ENCODE measurements at places on chromosomes 1 and 21. TPM values are rescaled to one million over a fixed set of nuclear protein-coding genes. Genes with fewer than 3 reads are reported as not detected.

Gene GRIK1
- 0.97 TPM for polyA plus RNA-seq

DNA sequence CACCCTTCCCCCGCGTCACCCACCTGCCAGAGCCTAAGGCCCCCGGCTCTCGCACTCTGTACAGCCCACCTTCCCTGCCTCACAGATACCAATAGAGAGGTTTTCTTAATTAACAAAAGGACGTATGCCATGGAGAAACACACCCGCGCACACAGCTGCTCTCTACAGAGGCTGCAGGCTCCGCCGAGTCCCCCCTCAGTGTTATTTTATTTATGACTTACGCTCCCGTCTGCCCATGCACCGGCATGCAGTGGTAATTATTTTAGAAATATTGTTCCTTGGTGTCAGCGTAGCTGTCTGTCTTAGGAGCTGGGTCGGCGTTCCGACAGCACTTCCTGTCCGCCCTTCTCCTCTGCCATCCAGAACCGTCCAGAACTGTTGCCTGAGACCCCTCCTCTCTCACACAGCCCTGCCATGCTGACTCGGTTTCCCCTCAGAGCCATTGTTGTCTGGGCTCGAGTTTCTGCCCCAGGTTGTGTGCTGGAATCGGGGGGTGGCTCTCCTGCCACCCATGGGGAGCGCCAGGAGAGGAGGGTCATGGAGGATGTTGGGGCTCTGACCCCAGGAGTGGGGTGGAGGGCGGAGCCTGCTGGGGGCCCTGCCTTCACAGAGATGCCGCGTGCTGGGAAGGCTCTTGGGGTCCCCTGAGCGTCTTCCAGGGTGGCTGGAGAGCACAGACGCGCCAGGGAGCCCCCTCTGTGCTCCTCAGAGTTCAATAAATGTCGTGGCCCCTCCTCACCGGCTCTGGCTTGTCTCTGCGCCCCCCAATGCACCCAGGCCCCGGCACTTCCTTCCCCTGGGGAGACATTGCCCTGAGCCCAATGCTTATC, 39.6 kb upstream of the COL6A1 start:
- no peak for DNase-seq

GRCh38 chr1:45892068-45892785, 88.8 kb downstream of the MAST2 start:
- DNase-seq, result no peak

- no peak for DNase-seq
Observed at GRCh38 chr1:162342452-162342983, 34.1 kb downstream of the SPATA46 start.

DNA sequence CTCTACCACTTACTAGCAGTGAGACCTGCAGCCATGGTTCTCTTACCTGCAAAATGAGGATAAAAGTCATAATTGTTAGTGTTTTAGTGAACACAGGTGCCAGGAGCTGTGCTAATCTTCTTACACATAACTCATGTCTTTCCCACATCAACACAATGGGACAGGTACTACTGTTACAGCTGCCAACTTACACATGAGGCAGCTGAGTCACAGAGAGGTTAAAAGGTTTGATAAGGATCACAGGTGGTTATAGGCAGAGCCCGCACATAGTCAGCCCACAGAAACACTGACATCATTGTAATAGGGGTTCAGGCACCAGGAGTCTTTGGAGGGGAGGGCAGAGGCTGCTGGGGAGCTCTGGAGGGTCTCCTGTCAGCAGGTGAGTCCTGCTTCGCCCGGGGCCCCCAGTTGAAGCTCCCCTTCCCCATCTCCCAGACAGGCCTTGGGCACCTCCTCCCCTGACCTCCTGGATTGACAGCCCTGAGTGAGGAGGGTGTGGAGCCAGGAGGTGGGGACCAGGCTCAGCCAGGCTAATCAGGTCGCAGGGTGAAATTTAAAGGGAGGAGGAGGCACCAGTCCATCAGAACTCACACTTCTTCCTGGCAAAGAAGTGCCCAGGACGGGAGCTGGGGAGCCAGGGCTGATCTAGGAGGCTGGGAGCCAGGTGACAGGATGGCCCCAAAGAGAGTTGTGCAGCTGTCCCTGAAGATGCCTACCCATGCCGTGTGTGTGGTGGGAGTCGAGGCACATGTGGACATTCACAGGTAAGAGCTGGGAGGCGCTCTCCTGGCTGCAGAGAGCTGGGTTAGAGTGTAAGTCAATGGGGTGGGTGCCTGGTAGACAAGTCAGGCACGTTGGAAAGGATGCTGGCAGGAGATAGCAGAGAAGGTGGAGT, at the start of gene PADI1:
Gene PADI1, plus strand, starts transcription at position 583 of the 895 bp plus-strand sequence. Its CDS starts 90 bp downstream, at position 673.
- no peak for DNase-seq

DNA sequence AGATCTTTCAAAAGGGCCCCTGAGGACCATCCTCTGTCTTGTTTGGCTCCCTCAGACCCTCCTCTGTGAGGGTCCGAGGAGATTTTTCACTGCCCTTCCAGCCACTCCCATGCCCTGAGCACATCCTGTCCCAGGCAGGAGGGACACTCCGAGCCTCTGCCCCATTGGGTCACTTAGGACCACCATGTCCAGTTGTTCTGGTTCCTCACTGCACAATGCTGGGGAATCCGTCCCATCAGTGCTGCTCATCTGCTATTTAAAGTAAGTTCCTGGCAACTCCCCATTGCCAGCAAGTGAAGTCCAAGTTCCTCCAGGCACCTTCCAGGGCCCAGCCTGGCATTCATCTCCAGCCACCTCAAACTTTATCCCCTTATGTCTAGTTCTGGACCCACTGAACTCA, 117.5 kb upstream of the GRIK3 start:
- DNase-seq, result no peak

Gene LRRC40
- 24.9 TPM for polyA plus RNA-seq

GRCh38 chr1:77742011-77742555, 17.6 kb downstream of the USP33 start:
- no peak for DNase-seq

DNA sequence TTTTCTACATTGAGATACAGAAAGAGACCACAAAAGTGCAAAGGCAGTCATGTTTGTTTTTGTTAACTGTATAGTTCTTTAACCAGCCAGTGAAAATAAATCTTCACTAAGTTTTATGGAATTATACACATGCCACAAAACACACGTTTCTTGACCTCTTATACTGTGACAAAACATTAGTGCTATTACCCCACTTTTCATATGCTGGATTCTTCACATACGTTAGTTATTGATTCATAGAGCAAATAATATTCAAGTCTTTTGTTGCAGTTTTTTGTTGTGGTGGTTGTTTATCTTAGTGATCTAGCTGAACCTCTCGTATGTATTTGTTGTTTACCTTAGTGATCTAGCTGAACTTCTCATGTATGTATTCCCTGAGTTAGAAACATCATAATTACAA, 28.0 kb downstream of the LYPLAL1 start:
- DNase-seq, result no peak

- no peak for DNase-seq
Observed at GRCh38 chr1:104699433-104699832, 949.7 kb downstream of the AMY1C start.

DNA sequence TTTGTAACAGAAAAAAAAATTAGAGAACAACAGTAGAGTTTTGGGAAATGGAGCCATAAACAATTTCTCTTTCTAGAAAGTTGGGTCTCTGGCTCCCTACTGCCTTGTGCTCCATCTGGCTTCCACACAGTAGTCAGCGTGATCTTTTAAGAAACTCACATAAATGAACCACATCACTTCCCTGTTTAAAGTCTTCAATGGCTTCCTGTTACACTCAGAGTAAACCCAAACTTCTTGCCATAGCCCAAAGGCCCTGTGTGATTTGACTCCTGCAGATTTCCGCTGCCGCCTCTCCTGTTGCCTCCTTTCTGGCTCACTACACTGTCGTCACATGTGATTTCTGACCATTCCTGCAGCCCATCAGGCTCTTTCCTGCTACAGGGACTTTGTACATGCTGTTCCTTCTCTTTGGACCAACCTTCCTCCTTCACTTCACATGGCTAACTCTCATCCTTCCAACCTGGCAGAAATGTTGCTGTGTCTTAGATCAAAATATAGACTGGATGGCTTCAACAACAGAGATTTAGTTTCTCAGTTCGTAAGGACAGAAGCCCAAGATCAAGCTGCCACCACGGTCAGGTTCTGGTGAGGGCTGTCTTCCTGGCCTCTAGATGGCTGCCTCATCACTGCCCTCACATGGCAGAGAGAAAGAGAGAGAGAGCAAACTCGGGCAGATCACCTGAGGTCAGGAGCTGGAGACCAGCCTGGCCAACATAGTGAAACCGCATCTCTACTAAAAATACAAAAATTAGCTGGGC, 34.0 kb downstream of the OPRD1 start:
- DNase-seq, result no peak

Gene RGS16
- 1.7 TPM for polyA plus RNA-seq

GRCh38 chr1:54564312-54565112, 16.5 kb downstream of the ACOT11 start:
- no peak for DNase-seq

GRCh38 chr1:110118636-110119396, 6.6 kb downstream of the UBL4B start:
- no peak for DNase-seq

Gene CASZ1
- polyA plus RNA-seq, result 28.3 TPM

DNA sequence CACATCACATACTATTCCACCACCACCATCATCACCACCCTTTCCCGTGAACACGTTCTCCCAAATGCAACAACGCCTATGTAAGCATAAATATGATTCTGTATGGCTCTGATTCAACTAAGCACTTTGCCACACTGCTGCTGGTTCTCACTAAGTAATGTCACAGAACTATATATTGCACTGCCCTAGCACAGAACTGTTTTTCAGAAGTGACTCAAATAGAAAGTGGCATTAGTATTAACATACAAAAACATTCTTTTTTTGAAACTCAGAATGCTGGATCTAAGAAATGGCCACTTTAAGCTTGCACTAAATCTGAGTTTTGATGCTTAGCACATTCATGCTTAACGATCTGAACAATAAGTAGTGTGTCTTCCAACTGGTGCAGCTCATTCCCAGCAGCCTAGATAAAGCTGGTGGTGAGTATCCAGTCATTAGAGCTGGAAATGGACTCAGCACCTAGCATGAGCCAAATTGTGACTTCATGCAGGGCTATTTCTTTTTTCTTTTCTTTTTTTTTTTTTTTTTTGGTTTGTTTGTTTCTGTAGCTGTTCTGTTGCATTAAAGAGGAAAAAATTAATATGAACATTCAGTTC, 46.2 kb upstream of the ZC3H11B start:
- no peak for DNase-seq

Gene LHX8
- not detected for polyA plus RNA-seq

Gene HSD3B2
- 1.0 TPM for polyA plus RNA-seq

GRCh38 chr1:15923241-15923640, 52.7 kb downstream of the ZBTB17 start:
- no peak for DNase-seq
